ENCODE measurements at places on chromosomes 13 and 19.

- H3K36me3 ChIP-seq: no peaks in the 10 kb centered on the region
- no peak overlapping the region for H3K4me3 ChIP-seq
- peaks cover 72% of the 10 kb centered on the region for H3K27me3 ChIP-seq
- H3K27ac ChIP-seq: no peak overlapping the region
- DNase-seq: peak; percentile 39
These were observed 9.2 kb upstream of the ZNF358 start for GRCh38 chr19:7506385-7507328.

DNA sequence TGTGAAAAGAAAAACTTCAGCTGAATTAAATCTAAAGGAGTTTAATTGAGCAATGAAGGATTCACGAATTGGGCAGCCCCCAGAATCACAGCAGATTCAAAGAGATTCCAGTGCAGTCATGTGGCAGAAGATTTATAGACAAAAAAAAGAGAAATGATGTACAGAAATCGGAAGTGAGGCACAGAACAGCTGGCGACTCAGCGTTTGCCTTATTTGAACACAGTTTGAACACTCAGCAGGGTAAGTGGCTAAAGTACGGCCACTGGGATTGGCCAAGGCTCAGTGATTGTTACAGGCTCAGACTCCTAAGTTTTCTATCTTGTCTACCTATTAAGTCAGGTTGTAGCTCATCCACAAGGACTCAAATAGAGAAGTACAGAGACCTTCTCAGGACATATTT is 11.6 kb upstream of the CFAP97D2 start:
- no peak overlapping the region for H3K4me3 ChIP-seq
- DNase-seq: no peak
- peaks cover 13% of the 10 kb centered on the region for H3K4me1 ChIP-seq
- no peak overlapping the region for H3K27ac ChIP-seq

- no peak overlapping the region for H3K27ac ChIP-seq
- H3K4me3 ChIP-seq: no peak overlapping the region
- DNase-seq: no peak
- peaks cover 4% of the 10 kb centered on the region for H3K36me3 ChIP-seq
- H3K4me1 ChIP-seq: peaks cover 38% of the 10 kb centered on the region
These were observed 36.6 kb downstream of the ZSWIM4 start for GRCh38 chr19:13831537-13832467.

- no peaks in the 10 kb centered on the region for H3K4me1 ChIP-seq
- no peak overlapping the region for H3K27ac ChIP-seq
- peaks cover 14% of the 10 kb centered on the region for H3K27me3 ChIP-seq
- no peak for DNase-seq
These were observed 31.1 kb downstream of the CEACAM8 start for GRCh38 chr19:42563352-42564210.

GRCh38 chr19:18304458-18305310 is 18.2 kb downstream of the LSM4 start:
- H3K4me3 ChIP-seq: peak overlapping the region; percentile 92
- H3K36me3 ChIP-seq: no peaks in the 10 kb centered on the region

GRCh38 chr19:41401483-41401882 is 3.9 kb downstream of the BCKDHA start:
- H3K27ac ChIP-seq: no peak overlapping the region
- no peak overlapping the region for H3K4me3 ChIP-seq
- H3K4me1 ChIP-seq: peaks cover 26% of the 10 kb centered on the region
- H3K27me3 ChIP-seq: no peaks in the 10 kb centered on the region
- no peak for DNase-seq

GRCh38 chr19:6963244-6963852 is 57.9 kb downstream of the MBD3L2B start:
- H3K36me3 ChIP-seq: no peaks in the 10 kb centered on the region
- H3K27me3 ChIP-seq: peaks cover 3% of the 10 kb centered on the region
- H3K4me1 ChIP-seq: no peaks in the 10 kb centered on the region
- H3K27ac ChIP-seq: no peak overlapping the region
- DNase-seq: no peak
- H3K4me3 ChIP-seq: no peak overlapping the region

- no peaks in the 10 kb centered on the region for H3K4me1 ChIP-seq
- H3K27ac ChIP-seq: no peak overlapping the region
- H3K36me3 ChIP-seq: peaks cover 60% of the 10 kb centered on the region
- H3K4me3 ChIP-seq: no peak overlapping the region
These were observed 9.4 kb downstream of the SAMD4B start for GRCh38 chr19:39351537-39352064.

- H3K4me1 ChIP-seq: no peaks in the 10 kb centered on the region
- H3K27ac ChIP-seq: peak overlapping the region; percentile 41
- H3K27me3 ChIP-seq: no peaks in the 10 kb centered on the region
- H3K36me3 ChIP-seq: peaks cover 20% of the 10 kb centered on the region
- no peak overlapping the region for H3K4me3 ChIP-seq
These were observed 8.9 kb upstream of the ARHGAP45 start for GRCh38 chr19:1058112-1058511.

- no peak for DNase-seq
- H3K27me3 ChIP-seq: no peaks in the 10 kb centered on the region
- H3K27ac ChIP-seq: no peak overlapping the region
- peaks cover 13% of the 10 kb centered on the region for H3K36me3 ChIP-seq
These were observed 26.9 kb upstream of the CPB2 start for GRCh38 chr13:46131705-46132104.

- H3K36me3 ChIP-seq: no peaks in the 10 kb centered on the region
- H3K4me3 ChIP-seq: no peak overlapping the region
- H3K4me1 ChIP-seq: no peaks in the 10 kb centered on the region
These were observed 7.0 kb downstream of the KLK3 start for GRCh38 chr19:50861496-50862286.

- DNase-seq: no peak
- no peak overlapping the region for H3K27ac ChIP-seq
- no peaks in the 10 kb centered on the region for H3K4me1 ChIP-seq
- H3K27me3 ChIP-seq: no peaks in the 10 kb centered on the region
These were observed 141.3 kb downstream of the ZAR1L start for GRCh38 chr13:32173881-32174280.

DNA sequence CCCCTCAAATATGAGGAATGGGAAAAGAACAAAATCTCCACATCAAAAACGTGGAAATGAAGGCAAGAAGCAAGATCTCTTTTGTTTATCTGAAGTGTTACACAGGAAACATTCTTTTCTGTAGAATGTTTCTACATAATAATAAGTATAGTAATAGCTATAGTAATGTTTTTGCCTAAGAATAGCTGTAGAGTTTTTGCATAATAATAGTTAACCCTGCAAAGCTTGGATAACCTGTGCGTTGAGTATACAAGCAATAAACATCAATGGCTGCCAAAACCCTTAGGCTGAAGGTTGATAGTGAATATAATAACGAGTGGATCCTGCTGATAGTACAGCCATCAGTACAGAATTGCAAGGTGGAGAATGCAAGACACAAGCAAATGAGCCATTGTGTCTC is 11.1 kb upstream of the LILRA5 start:
- H3K36me3 ChIP-seq: no peaks in the 10 kb centered on the region
- DNase-seq: no peak
- no peak overlapping the region for H3K27ac ChIP-seq
- peaks cover 10% of the 10 kb centered on the region for H3K4me1 ChIP-seq
- H3K27me3 ChIP-seq: peaks cover 9% of the 10 kb centered on the region

DNA sequence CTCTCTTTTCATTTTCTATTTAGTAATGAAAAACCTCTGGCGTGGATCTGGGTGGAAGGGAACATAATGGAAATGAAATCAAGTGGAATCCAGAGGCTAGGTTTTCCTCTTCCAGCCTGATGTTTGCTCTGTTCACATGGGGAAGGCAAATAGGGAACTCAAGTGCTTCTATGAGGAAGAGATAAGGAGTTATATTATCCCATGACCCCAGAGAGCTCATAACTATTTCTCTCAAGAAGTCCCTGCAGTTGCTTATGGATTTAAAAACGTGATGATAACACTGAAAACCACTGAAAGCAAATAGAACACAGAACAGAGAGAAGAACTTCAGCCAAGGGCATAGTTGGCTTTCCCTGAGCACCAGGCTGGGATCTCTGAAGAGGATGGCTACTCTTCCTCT is 157.8 kb downstream of the B3GLCT start:
- H3K36me3 ChIP-seq: no peaks in the 10 kb centered on the region
- H3K27me3 ChIP-seq: peaks cover 2% of the 10 kb centered on the region
- no peak overlapping the region for H3K27ac ChIP-seq
- no peak overlapping the region for H3K4me3 ChIP-seq
- no peaks in the 10 kb centered on the region for H3K4me1 ChIP-seq
- DNase-seq: no peak

GRCh38 chr19:36113894-36114720 is 568 bp downstream of the POLR2I start:
- peaks cover 38% of the 10 kb centered on the region for H3K4me1 ChIP-seq
- H3K27me3 ChIP-seq: no peaks in the 10 kb centered on the region
- DNase-seq: no peak
- H3K27ac ChIP-seq: peak overlapping the region; percentile 68

- H3K27me3 ChIP-seq: no peaks in the 10 kb centered on the region
- H3K27ac ChIP-seq: peak overlapping the region; percentile 64
- DNase-seq: no peak
- peaks cover 23% of the 10 kb centered on the region for H3K4me1 ChIP-seq
- peak overlapping the region; percentile 79 for H3K4me3 ChIP-seq
These were observed 776 bp downstream of the DNAJC3 start for GRCh38 chr13:95677564-95678266.

DNA sequence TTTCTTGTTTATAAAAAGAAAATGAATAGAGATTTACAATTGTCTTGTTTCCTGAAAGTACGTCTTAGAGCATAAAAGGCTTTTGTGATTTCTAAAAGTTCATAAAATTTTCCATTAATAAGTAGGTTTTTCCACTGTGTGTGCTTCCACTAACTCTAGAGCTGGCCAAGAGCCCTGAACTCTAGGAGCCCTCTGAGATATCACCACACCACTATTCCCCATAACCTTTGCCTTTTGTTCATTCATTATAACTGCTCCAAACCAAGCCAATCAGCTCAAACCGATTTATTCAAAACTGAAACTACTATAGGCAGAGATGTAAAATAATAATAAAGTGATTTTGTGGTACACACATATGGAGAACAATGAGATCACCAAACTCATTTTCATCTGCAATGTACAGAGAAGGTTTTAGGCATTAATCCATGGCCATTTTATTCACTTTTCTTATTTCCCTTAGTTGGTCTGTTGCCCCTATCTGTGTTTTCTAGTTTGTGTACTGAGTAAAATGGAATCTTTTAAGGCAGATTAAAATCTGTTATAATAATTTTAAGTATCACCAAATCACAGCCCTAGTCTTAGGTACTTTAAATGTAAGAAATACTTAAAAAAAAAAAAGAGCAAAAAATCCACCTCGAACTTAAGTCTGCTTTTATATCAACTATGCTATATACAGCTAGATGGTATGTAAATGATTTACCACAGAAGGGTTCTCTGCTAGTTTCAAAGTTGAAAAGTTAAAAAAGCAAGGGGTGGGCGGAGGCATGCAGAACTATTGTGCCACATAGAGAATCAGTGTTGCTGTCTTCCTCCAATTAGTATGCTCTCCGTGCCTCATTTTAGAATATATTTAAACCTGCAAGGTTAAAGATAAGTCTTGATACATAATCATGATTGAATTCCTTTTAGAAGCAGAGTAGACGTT is 311.3 kb downstream of the KLF12 start:
- H3K4me1 ChIP-seq: peaks cover 2% of the 10 kb centered on the region
- no peak overlapping the region for H3K4me3 ChIP-seq

GRCh38 chr19:18109733-18110608 is 12.4 kb downstream of the MAST3 start:
- H3K27ac ChIP-seq: peak overlapping the region; percentile 57
- H3K4me3 ChIP-seq: peak overlapping the region; percentile 68
- DNase-seq: peak; percentile 45
- H3K27me3 ChIP-seq: no peaks in the 10 kb centered on the region

- H3K4me1 ChIP-seq: peaks cover 5% of the 10 kb centered on the region
- H3K4me3 ChIP-seq: no peak overlapping the region
- no peak for DNase-seq
These were observed 21.9 kb downstream of the CDC16 start for GRCh38 chr13:114256547-114256946.

GRCh38 chr13:26051231-26051656 is 572 bp downstream of the SHISA2 start:
- no peaks in the 10 kb centered on the region for H3K36me3 ChIP-seq
- H3K27ac ChIP-seq: no peak overlapping the region
- peaks cover 44% of the 10 kb centered on the region for H3K27me3 ChIP-seq
- peak overlapping the region; percentile 88 for H3K4me3 ChIP-seq

DNA sequence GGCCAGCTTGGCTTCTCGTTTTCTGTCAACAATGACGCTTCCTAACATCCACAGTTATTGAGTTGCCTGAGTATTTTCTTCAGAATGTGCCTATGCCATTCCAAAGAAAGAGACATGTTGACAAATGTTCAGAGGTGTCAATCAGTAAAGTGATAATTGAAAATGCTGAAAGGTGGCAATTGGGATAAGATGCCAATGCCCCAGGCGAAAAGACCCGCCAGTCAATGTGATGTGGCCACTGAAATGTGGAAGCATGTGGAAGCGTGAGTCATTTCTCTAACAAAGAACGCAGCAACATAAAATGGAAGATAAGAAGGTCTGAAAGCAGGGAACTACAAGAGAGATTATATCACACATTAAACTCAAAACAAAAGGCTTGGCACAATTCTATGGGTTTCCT is 882.2 kb upstream of the SLC10A2 start:
- DNase-seq: no peak
- H3K4me1 ChIP-seq: no peaks in the 10 kb centered on the region
- H3K4me3 ChIP-seq: no peak overlapping the region
- H3K27ac ChIP-seq: no peak overlapping the region
- H3K36me3 ChIP-seq: no peaks in the 10 kb centered on the region
- no peaks in the 10 kb centered on the region for H3K27me3 ChIP-seq

- H3K27me3 ChIP-seq: no peaks in the 10 kb centered on the region
- H3K4me1 ChIP-seq: no peaks in the 10 kb centered on the region
- H3K27ac ChIP-seq: peak overlapping the region; percentile 16
- H3K36me3 ChIP-seq: peaks cover 64% of the 10 kb centered on the region
These were observed 61.8 kb downstream of the PEX11G start for GRCh38 chr19:7426986-7427385.

DNA sequence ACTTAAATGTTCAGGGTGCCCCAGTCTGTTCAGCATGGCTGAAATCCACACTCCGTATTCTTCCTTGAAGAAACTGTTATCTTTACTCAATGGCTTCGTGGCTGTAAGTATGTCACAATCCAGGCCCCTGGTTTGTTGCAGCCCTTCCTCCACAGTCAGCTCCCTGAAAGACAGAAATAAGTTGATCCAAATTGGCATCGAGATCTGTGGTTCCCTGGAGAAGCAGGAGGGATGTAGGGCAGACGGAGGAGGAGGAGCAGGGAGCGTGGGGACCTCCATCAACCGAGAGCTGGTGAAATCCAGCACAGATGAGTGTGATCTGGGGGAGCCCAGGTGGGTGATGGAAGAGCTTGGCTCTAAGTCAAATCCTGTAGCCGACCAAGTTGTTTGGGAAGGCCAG is 304 bp downstream of the TSPAN16 start:
- no peak overlapping the region for H3K27ac ChIP-seq
- H3K36me3 ChIP-seq: no peaks in the 10 kb centered on the region
- H3K27me3 ChIP-seq: no peaks in the 10 kb centered on the region
- H3K4me1 ChIP-seq: no peaks in the 10 kb centered on the region

GRCh38 chr19:51712461-51713081 is 11.2 kb downstream of the HAS1 start:
- H3K27me3 ChIP-seq: peaks cover under 1% of the 10 kb centered on the region
- no peak for DNase-seq
- H3K4me1 ChIP-seq: no peaks in the 10 kb centered on the region
- no peak overlapping the region for H3K27ac ChIP-seq
- no peaks in the 10 kb centered on the region for H3K36me3 ChIP-seq
